ENCODE measurements at places on chromosomes 6 and 20.

DNA sequence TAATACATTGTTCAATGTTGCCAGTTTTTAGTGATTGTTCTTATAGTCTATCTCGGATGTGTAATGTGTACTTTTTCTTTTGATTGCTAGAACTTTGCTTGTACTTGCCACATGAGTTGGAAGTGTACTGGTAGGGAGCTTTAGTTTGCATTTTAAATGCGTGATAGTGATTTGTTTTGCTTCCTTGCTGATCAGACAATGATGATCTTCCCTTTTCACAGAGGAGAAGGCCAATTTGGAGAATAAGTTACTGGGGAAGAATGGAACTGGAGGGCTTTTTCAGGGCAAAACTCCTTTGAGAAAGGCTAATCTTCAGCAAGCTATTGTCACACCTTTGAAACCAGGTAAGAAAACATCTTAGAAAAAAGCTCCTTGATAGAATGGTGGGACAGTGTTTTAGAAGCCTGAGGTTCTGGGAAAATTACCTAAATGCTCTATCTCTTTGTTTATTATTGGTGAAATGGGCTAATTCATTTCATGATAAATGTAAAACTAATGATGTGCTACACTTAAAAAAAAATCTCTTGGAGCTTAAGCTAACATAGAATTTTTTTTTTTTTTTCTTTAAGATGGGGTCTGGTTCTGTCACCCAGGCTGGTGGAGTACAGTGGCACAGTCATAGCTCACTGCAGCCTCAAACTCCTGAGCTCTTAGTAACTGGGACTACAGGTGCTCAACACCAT is 20.9 kb downstream of the TPX2 start:
- no peak for DNase-seq

DNA sequence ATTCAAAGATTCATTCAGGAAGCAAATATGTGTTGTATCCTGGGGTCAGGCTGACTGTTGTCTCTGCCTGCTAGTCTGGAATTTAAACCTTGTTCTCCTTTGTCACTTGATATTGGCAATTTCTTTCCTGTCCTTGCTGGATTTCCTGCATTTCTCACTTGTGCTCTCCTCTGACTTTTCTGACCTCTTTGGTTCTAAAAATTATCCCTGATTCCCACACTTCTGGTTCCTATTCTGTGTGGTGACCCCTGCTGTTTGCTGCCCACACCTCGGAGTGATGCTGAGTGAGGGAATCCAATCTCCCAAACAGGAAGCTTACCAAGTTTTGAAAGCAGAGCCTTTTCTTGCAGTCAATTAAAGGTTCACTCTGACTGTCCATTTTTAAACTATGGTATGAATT is 345.3 kb downstream of the CDKAL1 start:
- DNase-seq, result no peak

DNA sequence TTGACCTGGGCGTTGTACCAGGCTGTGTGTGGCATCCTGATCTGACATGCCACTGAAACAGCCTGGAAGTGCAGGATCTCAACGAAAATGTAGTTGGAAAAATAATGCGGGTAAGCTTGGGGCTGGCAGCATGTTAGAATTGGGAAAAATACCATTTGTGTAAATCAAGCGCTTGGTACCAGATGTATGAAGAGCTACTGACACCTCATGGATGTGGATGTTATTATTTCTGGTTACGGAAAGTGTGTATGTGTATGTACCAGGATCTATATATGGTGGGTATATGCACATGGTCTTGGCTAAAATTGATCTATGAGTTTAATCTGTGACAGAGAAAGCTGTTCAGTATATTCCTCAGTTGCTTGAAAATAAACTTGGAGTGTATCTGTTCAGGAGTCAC is 22.7 kb downstream of the HIVEP1 start:
- DNase-seq, result no peak

DNA sequence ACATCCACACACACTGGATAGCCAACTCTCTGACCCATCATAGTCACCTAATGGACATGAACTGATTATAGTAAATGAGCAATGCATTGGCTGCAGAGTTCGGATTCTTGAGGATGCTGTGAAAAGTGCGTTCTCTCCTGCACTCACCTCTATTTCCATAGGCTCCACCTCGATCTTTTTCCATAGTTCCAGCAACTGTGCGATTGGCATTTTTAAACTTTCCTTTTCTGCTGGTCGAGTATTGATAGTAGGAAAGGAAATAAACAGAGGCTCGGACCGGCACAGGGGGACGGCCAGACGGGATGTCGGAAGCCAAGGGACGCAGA is 94.4 kb downstream of the RNASET2 start:
- DNase-seq, result no peak

DNA sequence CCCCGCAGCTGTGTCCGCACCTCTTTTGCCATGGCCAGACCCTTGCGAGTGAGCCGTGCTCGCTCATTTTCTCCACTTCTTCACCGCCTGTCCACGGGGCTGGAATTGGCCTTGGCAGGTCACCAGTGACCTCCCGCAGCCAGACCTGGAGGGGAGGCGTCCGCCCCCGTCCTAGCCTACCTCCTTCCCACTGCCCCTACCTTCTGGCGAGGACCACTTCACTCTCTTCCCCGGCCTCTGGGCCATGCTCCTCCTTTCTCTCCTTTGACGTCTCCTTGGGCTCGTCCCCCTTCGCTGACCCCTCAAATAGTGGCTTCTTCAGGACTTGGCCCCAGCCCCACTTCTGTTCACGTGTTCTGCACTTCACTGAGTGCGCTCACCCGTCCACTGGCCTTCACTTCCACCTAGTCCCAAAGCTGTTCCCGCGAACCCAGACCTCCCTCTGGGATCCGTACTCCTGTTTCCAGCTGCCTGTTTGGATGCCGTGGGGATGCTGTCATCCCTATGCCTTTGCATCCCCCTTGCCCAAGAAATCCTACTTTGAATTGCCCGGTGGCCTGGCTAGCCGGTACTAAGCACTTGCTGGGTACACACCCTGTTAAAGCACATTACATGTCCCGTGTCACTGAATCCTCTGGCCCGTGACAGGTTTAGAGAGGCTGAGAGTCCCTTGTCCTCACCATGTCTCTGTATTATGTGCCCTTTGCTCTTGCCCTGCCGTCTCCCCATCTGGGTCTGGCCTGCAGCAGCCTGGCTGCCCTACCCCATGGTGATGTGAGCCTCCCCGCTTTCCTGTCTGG is 33.0 kb downstream of the SPATA2 start:
- DNase-seq, result no peak

DNA sequence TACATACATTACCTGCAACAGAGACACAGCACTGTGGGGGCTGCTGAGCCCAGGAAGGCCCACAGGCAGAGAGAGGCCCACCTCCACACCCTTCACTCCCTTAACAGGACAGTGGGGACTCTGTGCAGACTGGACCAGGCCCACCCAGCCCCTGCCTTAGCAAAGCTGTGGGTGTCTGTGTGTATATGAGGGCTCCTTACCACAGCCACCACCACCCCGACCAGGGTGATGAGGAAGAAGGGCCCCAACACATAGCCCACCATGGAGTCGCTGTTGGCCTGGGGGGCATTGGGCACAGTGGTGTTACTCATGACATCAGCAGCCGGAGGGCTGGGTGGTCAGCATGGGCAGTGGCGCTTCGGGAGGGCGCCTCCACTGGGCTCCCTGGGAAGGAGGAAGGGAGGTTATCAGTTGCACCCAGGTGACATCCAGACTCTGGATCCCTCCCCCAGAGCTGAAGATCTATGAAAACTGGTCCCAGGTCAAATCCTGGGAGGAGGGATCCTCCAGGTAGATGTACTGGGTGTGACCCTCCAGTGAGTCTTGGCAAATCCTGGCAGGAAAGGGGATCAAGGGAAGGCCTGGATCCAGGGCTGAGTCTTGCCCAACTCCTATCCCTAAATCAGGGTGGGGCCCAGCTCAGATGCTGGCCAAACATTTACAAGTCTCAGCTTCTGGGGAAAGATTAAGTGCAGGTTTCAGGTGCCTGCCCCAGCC is 1.2 kb downstream of the SMIM29 start:
- no peak for DNase-seq

DNA sequence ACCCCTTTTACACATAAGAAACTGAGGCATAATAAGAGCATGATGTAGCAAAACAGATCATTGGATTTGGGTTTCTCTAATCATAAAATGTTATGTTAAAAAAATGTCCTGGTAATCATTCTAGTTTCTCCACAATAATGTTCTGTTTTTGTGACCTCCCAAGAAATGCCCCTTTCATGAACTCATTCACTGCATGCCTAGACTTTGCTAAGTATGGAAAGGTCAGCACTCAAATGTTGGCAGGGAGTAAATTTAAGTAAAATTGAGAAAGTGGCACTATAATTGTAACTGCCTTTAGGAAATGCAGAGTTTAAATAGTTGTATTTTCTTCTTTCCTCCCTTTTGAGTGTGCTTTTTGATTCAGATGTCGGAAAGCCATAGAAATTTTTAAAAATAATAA is 48.5 kb upstream of the ID4 start:
- no peak for DNase-seq

GRCh38 chr6:113010196-113010989 is 663.3 kb downstream of the RFPL4B start:
- peak; percentile 22 for DNase-seq

GRCh38 chr6:135449246-135449645 is 48.3 kb downstream of the AHI1 start:
- no peak for DNase-seq

- DNase-seq, result peak; percentile 28
These were observed 60.9 kb upstream of the MC3R start for GRCh38 chr20:56187534-56188165.

DNA sequence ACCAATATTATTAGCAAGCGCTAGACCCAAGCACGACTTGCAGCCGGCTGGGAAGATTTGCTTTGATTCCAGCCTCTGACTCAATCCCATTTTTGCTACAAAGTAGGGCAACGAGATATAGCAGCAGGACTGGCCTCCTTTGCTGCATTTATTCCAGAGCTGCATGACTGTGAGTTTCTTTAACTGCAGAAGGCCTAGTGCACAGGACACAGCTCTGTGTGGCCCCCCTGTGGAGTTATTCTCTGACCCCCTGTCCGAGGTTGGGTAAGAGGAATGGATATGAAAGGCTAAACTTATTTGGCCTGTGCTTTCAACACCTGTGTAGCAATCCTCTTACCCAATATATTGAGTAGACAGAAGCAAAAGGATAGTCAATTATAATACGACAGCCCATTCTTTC is 133.3 kb upstream of the SPTLC3 start:
- DNase-seq, result no peak

DNA sequence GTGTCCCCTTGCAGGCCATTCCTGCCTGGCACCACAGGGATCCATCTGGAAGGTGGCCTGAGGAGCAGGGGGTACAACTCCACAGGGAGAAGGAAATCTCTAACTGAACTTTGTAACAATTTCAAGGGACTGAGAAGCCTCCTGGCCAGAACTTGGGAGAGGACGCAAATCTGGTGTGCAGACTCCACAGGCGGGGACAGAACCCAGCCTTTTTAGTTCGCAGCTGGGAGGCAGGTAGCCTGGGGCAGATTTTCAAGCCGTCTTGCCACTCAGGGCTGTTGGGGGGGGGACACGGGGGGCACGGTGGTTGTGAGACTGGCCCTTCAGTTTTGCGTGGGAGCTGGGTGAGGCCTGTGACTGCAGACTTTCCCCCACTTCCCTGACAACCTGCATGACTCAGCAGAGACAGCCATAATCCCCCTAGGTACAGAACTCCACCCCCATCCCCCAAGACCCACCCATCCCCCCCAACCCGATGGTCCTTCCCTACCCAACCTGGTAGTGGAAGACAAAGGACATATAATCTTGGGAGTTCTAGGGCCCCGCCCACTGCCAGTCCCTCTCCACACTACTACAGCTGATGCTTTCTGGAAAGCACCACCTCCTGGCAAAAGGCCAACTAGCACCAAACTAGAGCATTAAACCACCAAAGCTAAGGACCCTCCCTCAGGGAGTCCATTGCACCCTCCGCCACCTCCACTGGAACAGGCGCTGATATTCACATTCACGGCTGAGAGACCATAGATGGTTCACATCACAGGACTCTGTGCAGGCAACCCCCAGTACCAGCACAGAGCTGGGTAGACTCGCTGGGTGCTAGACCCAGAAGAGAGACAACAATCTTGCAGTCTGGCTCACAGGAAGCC is 3.0 kb upstream of the HUS1B start:
- DNase-seq, result no peak

- DNase-seq, result no peak
These were observed 167.9 kb upstream of the JARID2 start for GRCh38 chr6:15077961-15078360.

DNA sequence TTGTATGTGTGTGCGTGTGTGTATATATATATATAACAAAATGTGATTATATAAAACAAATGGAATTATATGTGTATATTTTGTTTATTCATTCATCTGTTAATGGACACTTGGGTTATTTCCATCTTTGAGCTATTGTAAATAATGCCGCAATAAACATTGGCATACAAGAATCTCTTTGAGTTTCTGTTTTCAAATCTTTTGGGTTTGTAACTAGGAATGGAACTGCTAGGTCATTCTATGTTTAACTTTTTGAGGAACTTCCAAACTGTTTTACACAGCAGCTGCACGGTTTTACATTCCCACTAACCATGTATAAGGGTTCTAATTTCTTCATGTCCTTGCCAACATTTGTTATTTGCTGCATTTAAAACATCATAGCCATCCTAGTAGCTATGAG is 39.9 kb upstream of the TGM2 start:
- no peak for DNase-seq

DNA sequence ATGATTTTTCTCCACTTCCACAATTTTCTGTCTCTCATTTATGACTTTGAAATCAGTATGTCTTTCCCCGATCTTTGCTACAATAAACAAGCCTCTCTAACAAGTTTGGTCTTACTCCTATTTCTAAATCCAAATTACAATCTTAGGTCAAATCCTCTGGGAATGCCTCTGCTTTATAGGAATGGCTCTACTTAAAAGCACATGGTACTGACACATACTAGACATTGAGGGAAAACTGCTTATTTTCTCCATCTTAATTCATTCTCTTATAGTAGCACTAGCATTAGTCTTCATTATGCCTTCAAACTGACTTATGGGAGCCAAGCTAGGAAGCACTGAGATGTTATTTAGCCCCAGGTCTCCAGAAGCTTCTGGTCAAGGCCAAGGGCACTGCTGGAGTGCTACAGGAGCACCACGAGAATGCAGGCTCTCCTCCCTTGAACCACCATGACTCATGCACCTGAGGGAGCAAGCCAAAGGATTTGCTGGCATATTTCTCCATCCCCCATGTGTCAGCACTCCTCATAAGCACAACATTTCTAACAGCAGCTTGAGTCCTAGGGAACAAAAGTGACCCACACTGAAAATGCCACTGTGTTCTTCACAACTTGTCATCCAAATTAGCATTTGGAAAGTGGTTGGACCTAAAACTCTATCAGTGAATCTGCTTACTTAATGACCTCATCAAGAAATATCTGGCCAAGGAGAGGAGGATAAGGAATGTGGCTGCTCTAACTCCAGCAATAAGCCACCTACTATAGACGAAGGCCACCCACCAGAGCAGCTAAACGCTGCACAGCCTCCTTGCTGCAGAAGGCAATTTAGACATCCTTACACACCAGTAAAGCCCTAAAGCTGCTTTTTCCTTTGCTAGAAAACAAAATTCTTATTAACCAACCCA is 156.8 kb upstream of the KCNQ5 start:
- DNase-seq, result no peak

DNA sequence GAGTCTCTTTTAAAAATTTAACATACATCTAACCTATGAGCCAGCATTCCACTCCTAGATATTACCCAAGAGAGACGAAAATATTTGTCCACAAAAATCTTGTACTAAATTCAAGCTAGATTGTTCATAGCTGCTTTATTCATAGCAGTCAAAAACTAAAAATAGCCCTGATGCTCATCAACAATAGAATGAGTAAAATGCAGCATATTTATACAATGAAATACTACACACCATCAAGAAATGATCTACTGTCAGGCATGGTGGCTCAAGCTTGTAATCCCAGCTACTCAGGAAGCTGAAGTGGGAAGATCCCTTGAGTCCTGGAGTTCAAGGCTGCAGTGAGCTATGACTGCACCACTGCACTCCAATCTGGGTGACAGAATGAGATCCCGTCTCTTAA is 22.0 kb upstream of the SRC start:
- DNase-seq, result no peak

Measured in right hindlimb (tissue), 1 donor.